ENCODE measurements at places on chromosomes 4 and X. TPM values are rescaled to one million over a fixed set of nuclear protein-coding genes. Genes with fewer than 3 reads are reported as not detected.

FRMPD4 gene
- polyA plus RNA-seq = 0.52 TPM

GPR143 gene
- 0.41 TPM for polyA plus RNA-seq

NRK gene
- 110 TPM for polyA plus RNA-seq

HDAC6 gene
- not detected for polyA plus RNA-seq

ATP2B3 gene
- polyA plus RNA-seq = 0.52 TPM

DNA sequence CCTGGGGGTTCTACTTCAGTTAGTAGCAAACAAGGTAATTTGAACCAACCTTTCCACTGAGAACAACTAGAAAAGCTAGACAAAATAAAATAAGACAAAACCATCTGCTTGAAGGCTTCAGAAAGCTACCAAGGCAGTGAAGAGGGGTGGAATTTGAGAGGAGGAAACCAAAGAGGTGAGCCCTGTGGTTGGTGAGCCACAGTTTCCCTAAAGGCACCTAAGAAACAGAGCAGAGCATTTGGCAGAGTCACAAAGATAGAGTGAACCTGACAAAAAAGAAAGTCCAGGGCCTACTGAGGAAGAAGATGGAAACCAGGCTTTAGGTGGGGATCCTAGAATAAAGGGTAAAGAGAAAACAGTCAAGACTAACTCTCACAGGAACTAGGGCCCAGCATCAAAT lies 44.3 kb downstream of the CHST7 start:
- no peak for DNase-seq

DNA sequence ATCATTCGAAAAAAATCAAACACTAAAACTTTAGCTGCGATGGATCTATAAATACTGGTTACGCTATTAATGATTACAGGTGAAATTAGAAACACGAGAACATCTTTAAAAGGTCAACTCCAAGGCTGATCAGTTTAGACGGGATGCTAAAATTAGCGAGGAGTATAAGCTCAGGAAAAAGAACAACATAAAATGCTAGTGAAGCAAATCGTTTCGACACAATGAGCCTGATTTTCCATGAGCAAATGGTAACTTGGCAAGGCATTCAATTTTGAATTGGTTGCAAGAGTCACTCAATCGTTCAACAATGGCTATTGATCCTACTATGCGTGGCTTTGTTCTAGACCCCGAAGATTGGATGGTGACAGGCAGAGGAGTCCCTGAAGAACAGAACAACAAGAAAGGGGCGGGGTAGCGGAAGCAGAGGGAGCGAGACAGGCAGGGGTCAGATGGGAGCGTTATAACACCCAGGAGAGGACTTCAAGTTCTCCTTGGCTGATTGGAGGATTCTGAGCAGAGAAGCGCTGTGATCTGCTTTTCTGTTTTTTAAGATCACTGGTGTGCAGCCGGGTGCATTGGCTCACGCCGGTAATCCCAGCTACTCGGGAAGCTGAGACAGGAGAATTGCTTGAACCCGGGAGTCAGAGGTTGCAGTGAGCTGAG lies 146.5 kb downstream of the RBM47 start:
- no peak for DNase-seq

DNA sequence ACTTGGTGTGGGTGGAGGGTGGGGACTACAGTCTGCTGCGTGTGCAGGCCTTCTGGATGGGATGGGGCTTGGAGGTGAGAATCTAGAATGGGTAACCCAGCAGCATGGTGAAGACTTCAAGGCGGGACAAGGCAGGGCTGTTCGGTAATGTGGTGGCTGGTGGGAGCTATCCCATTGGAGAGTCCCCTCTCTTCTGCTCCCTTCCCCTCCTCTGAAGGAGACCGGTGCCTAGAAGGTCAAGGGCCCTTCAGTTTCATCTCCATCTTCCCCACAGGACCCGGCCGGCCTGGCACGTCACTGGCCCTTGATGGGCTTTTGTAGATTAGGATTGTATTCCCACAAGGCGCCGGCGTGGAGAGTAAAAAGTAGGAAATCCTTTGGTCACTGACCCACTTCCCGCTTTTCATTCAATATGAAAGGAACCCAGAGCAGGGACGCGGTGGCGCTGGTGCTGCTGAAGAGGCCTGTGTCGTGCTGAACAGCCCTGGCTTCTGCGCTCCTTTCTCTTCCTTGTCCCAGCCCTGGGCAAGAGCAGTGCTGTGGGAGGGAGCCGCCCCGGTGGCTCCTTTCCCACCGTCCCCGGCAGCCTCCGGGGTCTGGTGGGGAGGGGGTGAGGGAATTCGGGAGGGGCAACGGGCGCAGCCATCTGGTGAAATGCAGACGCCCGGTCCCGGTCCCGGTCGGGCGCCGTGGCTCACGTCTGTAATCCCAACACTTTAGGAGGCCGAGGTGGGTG lies 7.3 kb upstream of the HMGB3 start:
- DNase-seq = no peak

- DNase-seq = no peak
Observed at GRCh38 chr4:83431200-83431599, 24.4 kb downstream of the HELQ start.

GRCh38 chr4:127575888-127576287 lies 56.9 kb upstream of the INTU start:
- DNase-seq = peak; percentile 19

GRCh38 chr4:3676196-3676595 lies 90.0 kb upstream of the ADRA2C start:
- no peak for DNase-seq

DNA sequence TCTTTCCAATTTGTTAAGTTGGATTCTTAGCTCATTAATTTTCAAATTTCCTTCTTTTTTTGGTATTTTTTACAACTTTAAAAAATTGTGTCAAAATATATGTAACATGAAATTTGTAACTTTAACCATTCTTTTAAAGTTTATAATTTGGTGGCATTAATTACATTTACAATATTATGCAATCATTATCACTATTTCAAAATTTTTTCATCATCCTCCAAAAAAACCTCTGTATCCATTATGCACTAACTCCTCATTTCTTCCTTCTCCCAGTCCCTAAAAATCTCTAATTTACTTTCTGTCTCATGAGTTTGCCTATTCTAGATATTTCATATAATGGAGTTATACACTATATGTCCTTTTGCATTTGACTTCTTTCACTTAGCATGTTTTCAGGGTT lies 4.7 kb upstream of the FAM47E start:
- no peak for DNase-seq

DNA sequence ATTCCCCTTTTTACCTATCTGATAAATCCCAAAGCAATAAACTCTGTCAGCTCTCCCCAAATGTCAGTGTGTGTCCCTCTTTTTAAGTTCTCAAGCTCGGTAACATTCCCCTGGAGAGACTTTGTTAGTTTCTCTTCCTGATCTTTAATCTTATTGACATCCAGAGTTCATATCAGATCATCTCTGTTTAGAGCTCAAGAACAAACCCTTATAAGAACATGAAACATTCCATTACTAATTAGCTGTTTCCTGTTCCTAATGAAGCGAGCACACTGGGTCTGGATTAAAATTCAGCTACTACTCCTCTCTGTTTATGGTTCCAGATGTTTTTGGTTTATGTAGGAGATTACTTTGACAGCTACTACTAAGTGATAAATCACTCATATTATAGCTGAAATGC lies 681.5 kb downstream of the DACH2 start:
- DNase-seq = no peak

- no peak for DNase-seq
Observed at GRCh38 chr4:99885063-99885664, 9.1 kb downstream of the LAMTOR3 start.

All from muscle of arm (tissue), 14 donors.